ENCODE measurements at places on chromosomes 12 and 14.

GRCh38 chr12:70415987-70416386, 49.9 kb downstream of the KCNMB4 start:
- no peak for DNase-seq

DNA sequence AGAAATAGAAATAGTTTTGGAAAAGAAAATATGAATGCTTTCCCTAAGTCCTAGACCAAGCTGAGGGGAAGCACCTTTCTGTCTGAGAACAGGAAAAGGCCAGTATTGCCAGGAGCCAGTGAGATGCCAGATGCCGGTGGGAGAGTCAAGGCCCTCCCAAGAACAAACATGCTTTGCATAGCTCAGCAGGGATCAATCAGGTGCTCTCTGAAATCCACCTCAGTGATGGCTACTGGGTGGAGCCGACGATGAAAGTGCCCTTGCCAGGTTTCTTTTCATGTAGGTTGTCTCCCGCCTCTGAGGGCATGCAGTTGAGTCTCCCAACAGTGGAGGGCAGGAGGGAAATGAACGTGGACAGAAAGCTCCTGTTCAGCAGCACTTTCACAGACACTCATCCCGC, 28.3 kb downstream of the DEGS2 start:
- DNase-seq, result no peak

GRCh38 chr12:90074086-90074485, 365.4 kb upstream of the ATP2B1 start:
- DNase-seq, result no peak

DNA sequence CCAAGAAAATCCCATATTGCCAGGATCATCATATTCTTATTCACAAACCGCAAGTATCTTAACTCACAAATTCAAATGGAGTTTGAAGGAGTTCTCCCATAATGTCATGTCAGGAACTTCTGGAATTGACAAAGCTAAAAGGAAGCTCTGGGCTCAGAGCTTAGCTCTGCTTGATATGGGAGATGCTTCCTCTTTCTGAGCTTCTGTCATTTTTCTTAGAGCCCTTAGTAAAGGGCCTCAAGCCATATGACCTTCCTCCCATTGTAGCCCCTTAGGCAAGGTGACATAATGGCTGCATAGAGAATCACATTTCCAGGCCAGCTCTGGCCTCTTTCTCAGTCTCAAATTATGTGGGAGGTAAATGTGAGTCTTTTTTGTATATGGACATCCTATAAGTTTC, 40.9 kb downstream of the SLC4A8 start:
- DNase-seq, result no peak

DNA sequence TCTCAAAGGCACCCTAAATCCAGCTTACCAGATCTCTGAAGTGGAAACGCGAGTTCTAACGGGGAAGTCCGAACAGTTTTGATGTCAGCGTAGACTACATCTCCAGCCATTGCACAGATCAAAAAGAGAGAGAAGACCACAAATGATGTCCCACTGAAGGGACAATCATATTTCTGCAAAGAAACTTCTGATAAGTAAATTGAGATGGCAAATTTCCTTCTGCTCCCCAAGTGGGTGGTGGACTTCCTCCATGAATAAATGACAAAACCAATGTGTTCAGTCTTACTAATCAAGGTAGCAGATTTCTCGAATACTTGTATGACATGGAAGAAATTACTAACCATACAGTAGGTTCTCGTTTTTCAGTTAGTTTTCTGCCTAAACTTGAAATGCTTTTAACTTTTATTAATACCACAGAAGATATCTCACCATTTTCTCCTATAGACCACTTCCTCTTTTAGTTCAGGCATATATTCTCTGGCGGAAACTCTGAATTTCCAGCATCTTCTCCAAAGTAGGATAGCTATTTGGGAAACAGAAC, at the start of gene CLECL1:
CLECL1 (minus strand) TSS at position 177 of the 541 bp plus-strand sequence.
- no peak for DNase-seq

DNA sequence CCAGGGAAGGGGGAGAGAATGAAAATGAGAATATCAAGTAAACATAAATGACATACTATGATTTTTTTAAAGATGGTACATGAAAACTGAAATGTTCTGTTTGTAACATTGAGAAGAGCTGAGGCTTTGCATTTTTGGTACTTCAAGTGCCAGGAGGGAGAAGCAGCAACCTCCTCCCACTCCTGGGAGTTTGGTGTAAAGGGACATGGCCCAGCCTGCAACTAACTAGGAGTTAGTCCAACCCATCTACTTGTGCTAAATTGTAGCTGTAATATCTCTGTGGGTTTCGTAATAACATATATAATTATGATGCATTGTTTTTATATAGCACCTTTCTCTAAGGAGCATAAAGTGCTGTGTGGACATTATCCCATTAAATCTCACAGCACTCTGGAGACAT, 517.5 kb downstream of the NELL2 start:
- DNase-seq, result no peak

GRCh38 chr12:120230326-120230973, 29.5 kb upstream of the RPLP0 start:
- DNase-seq, result peak; percentile 98

- no peak for DNase-seq
Observed at GRCh38 chr12:122100568-122100967, 22.0 kb downstream of the MLXIP start.

DNA sequence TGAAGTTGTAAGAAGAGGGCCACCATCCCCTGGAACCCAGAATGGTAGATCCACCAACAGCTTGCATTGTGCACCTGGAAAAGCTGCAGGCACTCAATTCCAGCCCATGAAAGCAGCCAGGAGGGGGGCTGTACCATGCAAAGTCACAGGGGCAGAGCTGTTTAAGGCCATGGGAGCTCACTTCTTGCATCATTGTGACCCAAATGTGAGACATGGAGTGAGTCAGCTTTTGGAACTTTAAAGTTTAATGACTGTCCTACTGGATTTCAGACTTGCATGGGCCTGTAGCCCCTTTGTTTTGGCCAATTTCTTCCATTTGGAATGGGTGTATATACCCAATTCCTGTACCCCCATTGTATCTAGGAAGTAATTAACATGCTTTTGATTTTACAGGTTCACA, 50.8 kb downstream of the SLC16A7 start:
- DNase-seq, result peak; percentile 10

GRCh38 chr14:31920001-31920400, 157.1 kb upstream of the ARHGAP5 start:
- DNase-seq, result no peak

GRCh38 chr12:49165114-49165513, 23.8 kb downstream of the TUBA1A start:
- no peak for DNase-seq

DNA sequence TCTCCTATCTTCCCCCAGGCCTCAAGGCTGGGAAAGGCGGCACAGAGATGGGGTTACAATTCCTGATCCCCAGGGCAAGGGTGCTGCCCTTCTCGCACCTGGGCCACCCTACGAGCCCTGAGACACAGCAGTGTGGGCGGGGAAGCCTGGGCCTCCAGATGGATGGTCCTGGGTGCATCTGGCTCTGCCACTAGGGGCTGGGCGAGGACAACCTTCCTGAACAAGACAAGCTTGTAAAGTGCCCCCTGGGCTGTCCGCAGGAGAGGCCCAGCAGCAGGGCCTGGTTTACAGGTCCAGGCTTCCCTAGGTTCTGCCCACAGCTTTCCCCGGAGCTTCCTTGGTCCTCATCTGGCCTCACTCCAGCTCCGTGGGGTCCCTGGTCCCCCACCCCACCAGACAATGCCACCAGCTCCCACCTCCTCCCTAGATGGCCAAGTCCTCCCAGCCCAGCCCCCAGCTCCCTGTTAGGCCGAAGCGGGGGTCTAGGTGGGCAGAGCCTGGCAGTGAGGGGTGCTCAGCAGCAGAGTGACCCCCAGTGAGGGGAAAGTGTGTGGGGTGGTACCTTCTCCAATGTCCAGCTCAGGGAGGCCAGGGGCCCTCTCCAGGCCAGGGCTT, 8.9 kb downstream of the ARL6IP4 start:
- no peak for DNase-seq

- DNase-seq, result no peak
Observed at GRCh38 chr12:118541071-118541470, 164.7 kb downstream of the SUDS3 start.

DNA sequence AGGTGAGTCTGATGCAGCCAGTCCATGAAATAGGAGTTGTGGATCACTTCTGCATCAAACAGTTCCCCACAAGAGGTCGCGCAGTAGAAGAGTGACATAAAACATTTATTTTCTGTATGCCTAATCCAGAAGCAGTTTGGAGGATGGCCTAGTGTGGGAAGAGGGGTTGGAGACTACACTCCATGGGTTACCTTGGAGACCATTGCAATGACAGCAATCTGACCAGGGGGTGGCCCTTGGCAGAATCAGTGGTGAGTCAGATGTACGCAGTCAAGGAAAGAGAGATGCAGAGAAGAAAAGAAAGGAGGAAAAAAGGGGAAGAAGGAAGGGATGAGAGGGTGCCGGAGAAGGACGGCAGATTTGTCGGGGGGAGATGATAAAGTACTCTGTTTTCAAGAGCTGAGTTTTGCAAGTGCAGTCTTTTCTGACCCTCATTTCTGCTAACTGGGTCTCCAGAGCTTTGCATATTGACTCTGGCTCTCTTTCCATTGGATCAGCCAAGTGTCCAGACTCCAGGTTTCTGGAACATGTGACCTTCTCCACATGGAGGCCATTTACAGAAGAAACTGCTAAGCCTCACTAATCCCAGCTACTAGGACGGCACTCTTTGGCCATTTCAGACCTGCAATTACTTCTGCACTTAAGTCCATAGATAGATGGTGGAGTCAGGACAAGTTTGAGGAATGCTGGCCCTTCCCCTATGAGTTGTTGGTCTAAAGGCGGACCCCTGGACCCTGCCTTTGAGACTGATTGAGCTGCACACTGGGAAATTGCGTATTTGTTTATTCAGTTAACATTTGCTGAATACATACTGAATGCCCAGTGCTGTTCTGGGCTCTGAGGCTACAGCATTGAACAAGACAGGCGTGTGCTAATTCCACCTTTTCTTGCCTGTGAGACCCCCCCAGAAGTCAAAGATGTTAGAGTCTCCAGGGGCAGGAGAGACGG, 424.2 kb downstream of the BCL11B start:
- no peak for DNase-seq

- DNase-seq, result peak; percentile 93
Observed at GRCh38 chr12:56116267-56117081, at the start of gene RPL41. Gene RPL41, plus strand, starts transcription at chr12:56116633.

DNA sequence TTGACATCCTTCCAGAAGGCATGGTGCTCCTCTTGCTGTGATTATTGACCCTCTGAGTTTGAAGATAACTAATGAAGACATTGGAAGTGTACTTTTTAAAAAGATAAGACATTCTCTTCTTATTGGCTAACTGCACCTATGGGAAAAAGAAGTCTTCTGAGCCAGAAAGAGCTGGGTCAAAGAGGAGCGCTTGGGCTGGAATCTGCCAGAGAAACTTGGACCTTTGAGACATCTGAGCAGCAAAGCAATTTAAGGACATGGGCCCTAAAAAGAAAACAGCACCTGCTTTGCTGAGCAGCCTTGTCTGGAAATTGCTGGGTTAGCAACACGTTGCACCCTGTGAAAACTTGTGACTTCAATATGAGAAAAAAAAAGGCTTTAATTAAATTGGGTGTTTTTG, 27.8 kb downstream of the IGF1 start:
- DNase-seq, result no peak

DNA sequence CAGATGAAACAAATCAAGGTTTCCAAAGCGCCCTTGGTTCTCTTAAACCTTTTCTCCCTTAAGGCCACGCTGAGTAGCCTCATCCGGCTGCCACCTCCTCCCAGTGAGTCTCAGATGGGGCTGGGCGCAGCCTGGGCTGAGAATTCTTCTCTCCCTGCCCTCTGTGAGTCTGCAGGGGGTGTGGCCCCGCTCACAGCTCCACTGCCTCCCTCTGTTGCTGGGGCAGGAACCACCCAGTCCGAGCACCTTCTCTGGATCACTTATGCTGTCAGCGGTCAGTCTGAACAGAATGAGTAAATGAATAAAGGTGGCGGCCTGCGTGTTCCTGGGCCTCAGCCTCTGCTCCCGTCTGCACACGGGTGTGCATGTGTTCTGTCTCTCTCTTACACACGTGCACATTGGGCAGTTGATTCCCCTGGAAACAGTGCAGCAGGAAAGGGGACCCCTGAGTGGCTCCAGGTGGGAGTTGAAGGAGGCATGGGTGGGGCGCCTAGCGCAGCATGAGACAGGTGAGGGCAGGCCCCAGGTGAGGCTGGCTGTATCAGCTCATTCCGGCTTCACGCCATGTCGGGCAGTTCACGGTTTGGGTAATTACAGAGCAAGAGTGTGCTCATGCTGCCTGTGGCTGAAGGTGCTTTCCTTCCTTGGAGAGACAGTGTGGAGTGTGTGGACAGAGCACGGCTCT, 4.3 kb downstream of the PAPLN start:
- no peak for DNase-seq

GRCh38 chr12:88725592-88726143, 145.4 kb upstream of the KITLG start:
- peak; percentile 23 for DNase-seq

- DNase-seq, result no peak
Observed at GRCh38 chr14:73467800-73468199, 9.5 kb upstream of the NUMB start.

GRCh38 chr14:33504246-33505099, 446.4 kb downstream of the EGLN3 start:
- no peak for DNase-seq

- no peak for DNase-seq
Observed at GRCh38 chr12:120061575-120062214, 54.9 kb downstream of the RAB35 start.

GRCh38 chr14:53010193-53011040, 59.6 kb upstream of the FERMT2 start:
- DNase-seq, result no peak

DNA sequence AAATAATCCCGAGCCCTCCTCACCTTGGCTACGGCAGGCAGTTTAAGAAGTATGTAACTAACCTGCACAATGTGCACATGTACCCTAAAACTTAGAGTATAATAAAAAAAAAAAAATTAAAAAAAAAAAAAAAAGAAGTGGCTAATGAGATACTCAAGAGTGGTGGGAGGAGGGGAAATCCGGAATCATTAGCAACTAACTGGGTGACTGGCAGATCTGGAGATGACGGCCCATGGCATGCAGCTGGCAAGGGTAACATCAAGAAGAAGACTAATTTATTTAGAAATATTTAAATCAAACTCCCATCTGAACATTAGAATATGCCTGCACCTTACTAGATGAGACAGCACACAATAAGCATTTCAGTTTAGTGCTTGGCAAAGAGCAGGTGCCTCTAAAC, 52.3 kb upstream of the TMCC3 start:
- no peak for DNase-seq

DNA sequence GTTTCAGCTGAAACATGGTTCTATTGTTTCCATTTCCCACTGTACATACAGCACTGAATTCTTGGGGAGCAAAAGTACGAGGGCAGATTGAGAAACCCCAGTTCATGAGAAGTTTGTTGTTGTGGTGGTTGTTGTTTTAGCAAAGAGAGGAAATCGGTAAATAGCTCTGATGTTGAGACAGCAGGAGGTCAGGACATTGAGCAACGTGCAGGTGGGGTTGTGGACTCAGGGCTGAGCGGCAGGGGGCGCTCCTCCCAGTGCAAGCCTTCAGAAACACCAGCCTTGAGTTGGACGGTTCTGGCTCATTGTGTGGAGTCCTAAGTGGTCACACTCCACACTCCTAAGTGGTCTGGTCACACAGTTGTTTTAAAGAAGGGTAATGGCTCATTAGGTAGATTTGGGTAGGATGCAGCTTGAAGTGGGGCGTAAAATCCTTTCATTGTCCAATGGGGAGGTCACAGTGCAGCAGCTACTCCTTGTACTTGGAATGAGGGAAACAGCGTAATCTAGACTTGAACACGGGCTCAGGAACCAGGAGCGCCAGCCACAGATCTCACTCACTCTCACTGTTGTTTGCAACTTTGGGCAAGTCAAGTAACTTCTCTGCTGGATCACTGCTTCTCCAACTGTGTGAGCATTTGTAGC, 14.5 kb upstream of the PWP1 start:
- DNase-seq, result peak; percentile 20

All from EH (cell line).